Muscle of leg (tissue), 16 donors: ENCODE measurements at places on chromosomes 16 and 17. TPM values are rescaled to one million over a fixed set of nuclear protein-coding genes. Genes with fewer than 3 reads are reported as not detected.

Gene CORO6
- total RNA-seq: 52.8 TPM

GRCh38 chr17:12438813-12439586, 226.7 kb upstream of the MYOCD start:
- no peak overlapping the region for H3K4me3 ChIP-seq
- H3K27me3 ChIP-seq: no peaks in the 10 kb centered on the region
- H3K36me3 ChIP-seq: no peaks in the 10 kb centered on the region
- no peak for DNase-seq
- H3K27ac ChIP-seq: no peak overlapping the region

Gene TBC1D28
- total RNA-seq: not detected

DNA sequence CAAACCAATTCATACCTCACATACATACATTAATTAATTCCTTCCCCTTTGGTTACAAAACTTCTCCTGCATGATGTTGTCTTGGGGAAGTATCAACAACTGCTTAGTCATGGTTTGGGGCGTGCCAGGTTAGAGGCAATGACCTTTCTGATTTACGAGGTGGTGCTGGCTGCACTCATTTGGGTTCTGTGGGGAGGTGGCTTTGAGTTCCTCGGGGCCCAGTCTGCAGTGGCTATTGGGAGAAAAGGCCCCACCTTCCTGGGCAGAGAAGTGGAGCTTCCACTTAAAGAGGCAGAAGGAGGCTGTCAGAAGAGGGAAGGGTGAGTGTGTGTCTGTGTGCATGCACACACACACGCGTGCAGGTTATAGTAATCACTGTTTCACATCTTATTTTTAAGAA, 10.2 kb upstream of the ETV4 start:
- H3K27ac ChIP-seq: no peak overlapping the region
- H3K36me3 ChIP-seq: no peaks in the 10 kb centered on the region
- peaks cover 6% of the 10 kb centered on the region for H3K4me1 ChIP-seq
- peaks cover 10% of the 10 kb centered on the region for H3K27me3 ChIP-seq

- peaks cover 4% of the 10 kb centered on the region for H3K4me1 ChIP-seq
- no peak overlapping the region for H3K27ac ChIP-seq
- H3K4me3 ChIP-seq: no peak overlapping the region
- peak; percentile 89 for DNase-seq
Measured at GRCh38 chr16:76583466-76583865, 306.3 kb downstream of the CNTNAP4 start.

Gene GLTPD2
- not detected for total RNA-seq

Gene VAMP2
- total RNA-seq: 10.9 TPM

DNA sequence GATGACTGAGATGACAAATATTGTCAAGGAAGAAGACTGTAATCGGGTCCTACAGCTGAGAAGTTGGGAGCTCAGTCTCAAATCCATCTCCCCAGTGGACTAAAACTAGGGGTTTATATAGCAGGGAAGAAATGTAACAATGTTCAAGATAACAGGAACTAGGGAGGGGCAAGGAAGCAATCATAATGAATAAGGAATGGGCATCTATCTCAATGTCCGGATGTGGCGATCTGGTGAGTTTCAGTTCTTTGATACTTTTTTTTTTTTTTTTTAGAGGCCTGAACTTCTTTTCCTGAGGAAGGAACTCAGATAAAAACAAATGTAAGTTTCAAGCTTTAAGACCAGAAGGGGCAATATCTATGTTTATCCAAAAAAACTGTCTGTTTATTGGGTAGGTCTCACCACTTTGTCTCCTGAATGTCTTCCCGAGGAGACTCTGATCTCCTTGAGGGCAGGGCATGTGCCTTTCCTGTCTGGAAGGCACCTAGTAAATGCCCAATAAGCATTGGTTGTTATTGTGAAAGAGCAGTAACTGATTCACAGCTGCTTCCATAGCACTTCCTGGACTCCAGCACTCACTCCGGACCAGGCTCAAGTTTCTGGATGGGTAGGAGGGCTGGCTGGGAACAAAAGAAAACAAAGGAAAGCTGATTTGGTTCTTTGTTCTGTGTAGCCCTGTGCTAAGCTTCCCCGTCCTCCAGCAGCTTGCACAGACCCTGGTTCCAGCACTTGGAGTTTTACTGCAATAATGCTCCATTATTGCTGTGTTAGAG, 51.9 kb downstream of the MEOX1 start:
- H3K4me1 ChIP-seq: peaks cover 5% of the 10 kb centered on the region
- no peak overlapping the region for H3K4me3 ChIP-seq
- no peaks in the 10 kb centered on the region for H3K36me3 ChIP-seq

DNA sequence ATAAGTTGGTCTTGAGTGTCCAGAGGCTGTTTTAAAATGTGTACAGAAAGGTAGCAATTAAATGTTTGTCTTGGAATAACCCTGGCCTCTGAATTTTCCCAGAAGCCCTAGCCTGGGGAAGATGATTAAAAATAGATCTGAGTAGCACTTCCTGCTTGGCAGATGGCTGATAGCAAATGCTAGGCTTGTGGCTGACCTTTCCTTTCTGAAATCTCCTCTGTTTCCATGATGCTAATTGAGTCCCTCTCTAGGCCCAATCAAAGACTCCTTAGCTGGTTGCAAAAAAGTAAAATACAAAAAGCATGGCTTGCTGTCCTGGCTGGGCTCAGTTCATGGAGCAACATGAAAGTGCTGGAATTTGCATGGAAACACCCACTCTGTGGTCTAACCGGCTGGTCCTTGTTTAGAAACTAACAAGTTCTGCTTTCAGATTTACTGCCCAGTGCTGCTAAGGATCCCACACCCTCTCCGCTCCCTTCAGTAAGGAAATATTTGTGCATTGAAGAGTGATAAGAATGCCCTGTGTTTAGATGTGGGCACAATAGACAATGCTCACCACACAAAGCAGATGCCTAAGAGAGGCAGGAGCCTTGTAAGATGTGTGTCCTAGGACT, 40.8 kb downstream of the YPEL2 start:
- H3K27me3 ChIP-seq: no peaks in the 10 kb centered on the region
- peak overlapping the region; percentile 93 for H3K27ac ChIP-seq
- H3K4me1 ChIP-seq: peaks cover 66% of the 10 kb centered on the region
- H3K4me3 ChIP-seq: no peak overlapping the region
- H3K36me3 ChIP-seq: no peaks in the 10 kb centered on the region

DNA sequence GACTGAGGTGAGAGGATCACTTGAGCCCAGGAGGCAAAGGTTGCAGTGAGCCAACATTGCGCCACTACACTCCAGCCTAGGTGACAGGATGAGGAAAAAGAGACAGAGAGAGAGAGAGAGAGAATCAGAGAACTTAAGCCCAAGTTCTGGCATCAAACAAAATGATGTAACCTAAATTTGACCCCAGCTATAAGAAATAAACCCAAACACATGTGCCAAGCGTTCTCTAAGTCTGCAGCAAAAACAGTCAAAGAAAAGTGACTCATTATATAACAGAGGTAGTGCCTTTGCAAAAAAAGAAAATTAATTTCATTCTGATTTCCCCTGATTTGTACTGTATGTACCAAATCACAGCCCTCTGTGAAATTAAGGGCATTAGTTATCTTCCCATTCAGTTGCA, 89.5 kb downstream of the CDH11 start:
- no peaks in the 10 kb centered on the region for H3K27me3 ChIP-seq
- no peak overlapping the region for H3K27ac ChIP-seq
- H3K36me3 ChIP-seq: peaks cover 8% of the 10 kb centered on the region
- no peak overlapping the region for H3K4me3 ChIP-seq
- no peak for DNase-seq

- no peak for DNase-seq
- no peak overlapping the region for H3K27ac ChIP-seq
- H3K4me1 ChIP-seq: no peaks in the 10 kb centered on the region
- H3K27me3 ChIP-seq: no peaks in the 10 kb centered on the region
- H3K36me3 ChIP-seq: no peaks in the 10 kb centered on the region
Measured at GRCh38 chr16:65600629-65601028, 478.8 kb upstream of the CDH11 start.

- no peaks in the 10 kb centered on the region for H3K27me3 ChIP-seq
- DNase-seq: no peak
- no peak overlapping the region for H3K4me3 ChIP-seq
- peaks cover 39% of the 10 kb centered on the region for H3K36me3 ChIP-seq
- H3K27ac ChIP-seq: no peak overlapping the region
Measured at GRCh38 chr17:8522577-8522976, 86.9 kb downstream of the NDEL1 start.

- no peak overlapping the region for H3K27ac ChIP-seq
- no peak overlapping the region for H3K4me3 ChIP-seq
- no peak for DNase-seq
Measured at GRCh38 chr17:60148373-60148772, 1.4 kb upstream of the CA4 start.

GRCh38 chr17:7476494-7476893, 2.9 kb downstream of the ZBTB4 start:
- no peaks in the 10 kb centered on the region for H3K27me3 ChIP-seq
- peak overlapping the region; percentile 93 for H3K27ac ChIP-seq
- H3K4me1 ChIP-seq: peaks cover 56% of the 10 kb centered on the region

GRCh38 chr17:68807998-68808772, 147.0 kb downstream of the ABCA8 start:
- peak overlapping the region; percentile 72 for H3K27ac ChIP-seq
- DNase-seq: peak; percentile 93
- H3K4me3 ChIP-seq: no peak overlapping the region
- no peaks in the 10 kb centered on the region for H3K27me3 ChIP-seq
- peaks cover 12% of the 10 kb centered on the region for H3K4me1 ChIP-seq

Gene HBA1
- total RNA-seq: 387 TPM

Gene KRTAP2-3
- total RNA-seq: not detected

Gene PLCG2
- 4.7 TPM for total RNA-seq

Gene ERI2
- total RNA-seq: 16.2 TPM

Gene TOM1L1
- total RNA-seq: 3.6 TPM

Gene TMEM106A
- total RNA-seq: 7.8 TPM

DNA sequence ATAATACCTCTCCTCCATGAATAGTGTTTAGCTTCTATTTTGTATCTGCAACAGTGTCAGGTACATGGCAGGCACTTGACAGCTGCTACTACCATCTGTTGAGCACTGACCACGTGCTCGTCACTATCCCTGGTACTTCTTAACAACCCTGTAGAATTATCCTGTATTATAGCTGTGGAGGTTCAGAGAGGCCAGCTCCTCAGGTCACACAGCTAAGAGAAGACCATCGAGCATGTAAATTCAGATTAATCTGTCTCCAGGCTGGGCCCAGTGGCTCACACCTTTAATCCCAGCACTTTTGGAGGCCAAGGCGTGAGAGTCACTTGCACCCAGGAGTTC, 26.3 kb downstream of the WSB1 start:
- H3K36me3 ChIP-seq: peaks cover 27% of the 10 kb centered on the region
- DNase-seq: no peak
- no peaks in the 10 kb centered on the region for H3K27me3 ChIP-seq
- peak overlapping the region; percentile 25 for H3K27ac ChIP-seq
- peaks cover 41% of the 10 kb centered on the region for H3K4me1 ChIP-seq

DNA sequence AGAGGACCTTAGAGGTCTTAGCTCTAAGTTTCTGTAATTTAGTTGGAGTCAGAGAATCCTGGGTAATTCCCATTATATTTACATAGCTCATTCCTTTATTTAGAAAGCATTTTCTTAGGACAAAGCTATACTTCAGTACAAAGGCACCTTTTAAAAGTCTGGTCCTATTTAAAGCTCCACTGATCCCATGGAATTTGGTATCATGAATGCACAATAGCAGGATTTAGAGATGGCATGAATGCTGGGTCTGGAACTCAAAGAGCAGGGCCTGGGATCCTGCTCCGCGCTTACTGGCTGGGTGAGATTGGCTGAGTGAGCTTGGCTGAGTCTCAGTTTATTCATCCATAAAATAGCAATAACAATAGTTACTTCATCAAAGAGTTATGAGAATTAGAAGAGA, 4.8 kb downstream of the KRT23 start:
- no peak for DNase-seq
- H3K4me1 ChIP-seq: no peaks in the 10 kb centered on the region
- H3K27ac ChIP-seq: no peak overlapping the region

DNA sequence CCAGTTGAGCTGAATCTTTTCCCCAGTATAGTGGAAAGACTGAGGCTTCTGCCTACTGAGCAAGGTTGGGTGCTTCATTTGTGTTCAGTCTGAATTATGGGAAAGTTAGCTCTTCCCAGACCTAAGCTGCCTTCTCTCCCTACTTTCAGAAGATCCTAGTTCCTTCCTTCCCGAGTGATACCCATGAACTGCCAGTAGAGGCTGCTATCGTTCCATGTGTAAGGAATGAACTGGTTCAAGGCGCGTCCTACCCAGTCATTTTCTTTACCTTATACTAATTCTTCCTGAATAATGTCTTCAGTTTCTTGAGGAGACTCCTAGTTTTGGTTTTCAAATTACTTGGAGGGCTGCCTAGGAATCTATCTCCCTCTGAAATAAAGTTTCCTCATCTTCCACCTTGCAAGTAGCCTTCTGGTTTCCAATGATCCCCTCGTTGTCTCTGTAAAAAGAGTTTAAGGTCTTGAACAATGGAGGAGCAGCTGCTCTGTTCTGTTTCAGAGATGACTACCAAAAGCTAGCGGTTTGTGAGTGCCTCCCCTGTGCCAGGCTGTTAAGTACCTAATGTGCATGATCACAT, 934 bp upstream of the AOC2 start:
- H3K27ac ChIP-seq: no peak overlapping the region
- H3K36me3 ChIP-seq: peaks cover 70% of the 10 kb centered on the region
- H3K4me3 ChIP-seq: no peak overlapping the region
- no peaks in the 10 kb centered on the region for H3K27me3 ChIP-seq
- peak; percentile 76 for DNase-seq

GRCh38 chr17:6507535-6507934, 48.8 kb downstream of the PITPNM3 start:
- H3K4me3 ChIP-seq: no peak overlapping the region
- H3K36me3 ChIP-seq: no peaks in the 10 kb centered on the region
- no peak overlapping the region for H3K27ac ChIP-seq
- DNase-seq: peak; percentile 73
- H3K27me3 ChIP-seq: no peaks in the 10 kb centered on the region
- H3K4me1 ChIP-seq: peaks cover 42% of the 10 kb centered on the region

Gene KRT36
- not detected for total RNA-seq

DNA sequence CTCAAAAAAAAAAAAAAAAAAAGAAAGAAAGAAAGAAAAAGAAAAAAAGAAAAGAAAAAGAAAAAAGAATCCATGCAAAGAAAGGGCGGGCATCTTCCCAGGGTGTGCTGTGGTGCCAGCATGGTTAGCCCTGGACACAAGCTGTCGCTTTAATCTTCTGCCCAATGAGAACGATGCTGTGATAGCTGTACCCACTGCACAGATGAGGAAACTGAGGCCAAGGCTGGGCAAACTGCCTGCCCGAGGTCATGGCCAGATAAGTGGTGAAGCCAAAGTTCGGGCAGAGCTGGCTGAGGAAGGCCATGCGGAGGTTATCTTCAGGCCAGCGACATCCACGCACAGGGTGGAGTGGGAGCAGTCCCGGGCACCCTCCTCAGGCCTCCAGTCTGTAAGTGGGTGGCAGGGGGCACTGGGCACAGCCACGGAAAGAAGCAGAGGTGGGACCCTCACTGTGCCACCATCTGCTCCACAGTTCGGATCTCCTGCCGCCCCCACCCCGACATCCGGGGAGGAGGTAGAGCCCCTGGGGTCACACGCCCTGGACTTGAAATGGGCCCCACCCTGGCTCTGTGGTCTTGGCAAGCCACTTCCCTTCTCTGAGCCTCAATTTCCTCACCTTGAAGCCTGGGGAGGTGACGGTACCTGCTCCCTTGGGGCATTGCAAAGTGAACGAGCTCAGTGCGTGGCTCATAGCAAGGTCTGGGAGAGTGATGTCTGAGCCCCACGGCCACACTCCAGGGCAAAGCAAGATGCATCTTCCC, 6.5 kb downstream of the FBXL16 start:
- peaks cover 87% of the 10 kb centered on the region for H3K27me3 ChIP-seq
- H3K4me1 ChIP-seq: peaks cover 19% of the 10 kb centered on the region
- H3K36me3 ChIP-seq: no peaks in the 10 kb centered on the region
- no peak overlapping the region for H3K27ac ChIP-seq

Gene KCNH4
- not detected for total RNA-seq

Gene CLDN7
- 0.71 TPM for total RNA-seq
